Cerebellum (tissue), 4 donors: ENCODE measurements at places on chromosomes 4 and X.

DNA sequence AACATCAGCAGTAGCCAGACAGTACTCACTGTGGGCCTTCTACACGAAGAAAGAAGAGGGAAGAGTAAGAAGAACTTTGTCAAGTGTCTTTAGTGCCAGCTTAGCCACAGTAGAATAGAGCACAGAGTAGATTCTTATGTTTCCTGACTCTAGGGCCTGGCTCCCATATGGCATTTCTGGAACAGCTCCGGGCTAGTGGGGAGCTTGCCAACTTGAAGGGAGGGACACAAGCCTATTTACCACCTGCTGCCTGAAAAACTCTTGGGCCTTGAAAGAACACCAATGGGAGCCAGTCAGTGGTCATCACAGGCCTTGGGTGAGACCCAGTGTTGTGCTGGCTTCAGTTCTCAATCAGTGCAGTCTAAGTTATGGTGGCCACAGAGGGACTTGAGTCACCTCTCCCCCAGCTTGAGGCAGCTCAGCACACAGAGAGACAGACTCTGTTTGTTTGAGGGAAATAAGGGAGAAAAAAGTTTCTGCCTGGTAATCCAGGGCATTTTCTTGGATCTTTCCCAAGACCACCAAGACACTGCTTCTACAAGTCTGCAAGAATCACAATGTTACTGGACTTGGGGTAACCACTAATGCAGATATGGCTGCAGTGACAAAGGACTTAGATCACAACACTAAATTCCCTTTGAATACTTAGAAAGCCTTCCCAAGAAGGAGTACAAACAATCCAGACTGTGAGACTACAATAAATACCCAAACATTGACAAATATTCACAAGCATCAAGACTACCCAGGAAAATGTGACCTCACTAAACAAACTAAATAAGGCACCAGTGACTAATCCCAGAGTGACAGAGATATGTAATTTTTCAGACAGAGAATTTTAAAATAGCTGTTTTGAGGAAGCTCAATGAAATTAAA lies 261.0 kb upstream of the NDST3 start:
- DNase-seq: peak; percentile 55

DNA sequence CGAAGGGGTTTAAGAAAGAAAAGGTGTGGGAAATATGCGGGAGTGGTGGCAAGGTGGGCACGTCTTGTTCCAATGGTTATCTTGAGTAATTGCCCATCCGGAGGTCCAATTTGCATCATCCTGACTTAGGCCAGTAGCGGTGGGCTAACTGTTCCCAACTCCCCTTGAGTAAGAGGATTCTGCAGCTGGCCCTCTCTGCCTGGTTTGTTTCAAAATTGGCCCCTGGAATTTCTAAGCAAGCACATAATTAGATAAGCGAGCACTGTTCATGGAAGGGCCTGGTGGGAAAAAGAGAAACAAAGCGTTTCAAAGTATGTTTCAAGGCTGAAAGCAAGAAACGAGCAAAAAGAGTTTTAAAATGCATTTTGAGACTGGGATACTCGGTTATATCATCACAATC lies 198.2 kb downstream of the CEP135 start:
- no peak for DNase-seq

DNA sequence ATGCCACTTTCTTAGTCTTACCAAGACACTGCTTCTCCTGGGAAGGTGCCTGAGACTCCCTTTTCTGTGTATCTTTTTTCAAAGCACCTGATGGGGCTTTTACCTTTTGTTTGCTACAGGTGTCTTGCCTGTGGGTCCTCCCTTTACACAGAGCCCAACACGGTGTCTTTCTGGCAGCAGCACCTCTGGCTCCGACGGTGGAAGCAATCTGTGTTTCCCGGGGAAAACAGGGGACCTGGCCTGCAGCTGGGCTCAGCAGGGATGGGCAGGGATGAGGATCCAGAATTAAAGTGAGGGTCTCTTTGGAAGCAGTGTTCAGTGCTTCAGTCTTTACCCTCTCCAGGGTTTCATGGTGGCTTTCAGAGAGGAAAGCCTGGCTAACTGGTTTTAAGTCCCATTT lies 11.3 kb downstream of the POU4F2 start:
- no peak for DNase-seq

- DNase-seq: no peak
These were observed 174.4 kb upstream of the SPIN4 start for GRCh38 chrX:63525491-63525890.

DNA sequence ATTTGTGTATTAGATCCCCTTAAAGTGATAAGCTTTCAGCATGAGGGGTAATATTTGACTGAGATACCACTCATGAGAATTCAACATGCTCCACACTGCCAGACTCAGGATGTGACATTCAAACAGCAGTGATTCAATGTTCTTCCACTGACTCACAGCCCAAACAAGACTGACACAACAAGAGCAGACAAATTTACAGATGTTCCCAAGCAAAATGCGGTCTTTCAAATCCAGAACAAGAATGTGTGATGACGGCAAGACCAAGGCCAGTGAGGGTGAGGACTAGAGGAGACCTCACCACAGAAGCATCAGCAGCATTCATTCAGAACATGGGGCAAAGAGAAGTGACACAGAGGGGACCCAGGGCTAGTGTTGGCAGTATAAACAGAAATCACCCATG lies 99.3 kb upstream of the GRIA3 start:
- no peak for DNase-seq

GRCh38 chr4:5958199-5958735 lies 60.0 kb downstream of the C4orf50 start:
- no peak for DNase-seq

GRCh38 chrX:118675966-118676349 lies 51.4 kb upstream of the IL13RA1 start:
- no peak for DNase-seq

- DNase-seq: no peak
These were observed 51.1 kb downstream of the WDFY3 start for GRCh38 chr4:84915396-84915780.
